Lung (tissue), 17 donors: ENCODE measurements at places on chromosomes 5 and 9. TPM values are rescaled to one million over a fixed set of nuclear protein-coding genes. Genes with fewer than 3 reads are reported as not detected.

The ADRA1B gene
- 1.2 TPM for polyA plus RNA-seq

The RETREG1 gene
- 8.7 TPM for polyA plus RNA-seq

The LCN12 gene
- polyA plus RNA-seq: 0.35 TPM

The ERAP2 gene
- polyA plus RNA-seq: 2.8 TPM

The C9orf50 gene
- polyA plus RNA-seq: not detected

The TAF1L gene
- not detected for polyA plus RNA-seq
